ENCODE measurements at places on chromosomes 7 and 10.

DNA sequence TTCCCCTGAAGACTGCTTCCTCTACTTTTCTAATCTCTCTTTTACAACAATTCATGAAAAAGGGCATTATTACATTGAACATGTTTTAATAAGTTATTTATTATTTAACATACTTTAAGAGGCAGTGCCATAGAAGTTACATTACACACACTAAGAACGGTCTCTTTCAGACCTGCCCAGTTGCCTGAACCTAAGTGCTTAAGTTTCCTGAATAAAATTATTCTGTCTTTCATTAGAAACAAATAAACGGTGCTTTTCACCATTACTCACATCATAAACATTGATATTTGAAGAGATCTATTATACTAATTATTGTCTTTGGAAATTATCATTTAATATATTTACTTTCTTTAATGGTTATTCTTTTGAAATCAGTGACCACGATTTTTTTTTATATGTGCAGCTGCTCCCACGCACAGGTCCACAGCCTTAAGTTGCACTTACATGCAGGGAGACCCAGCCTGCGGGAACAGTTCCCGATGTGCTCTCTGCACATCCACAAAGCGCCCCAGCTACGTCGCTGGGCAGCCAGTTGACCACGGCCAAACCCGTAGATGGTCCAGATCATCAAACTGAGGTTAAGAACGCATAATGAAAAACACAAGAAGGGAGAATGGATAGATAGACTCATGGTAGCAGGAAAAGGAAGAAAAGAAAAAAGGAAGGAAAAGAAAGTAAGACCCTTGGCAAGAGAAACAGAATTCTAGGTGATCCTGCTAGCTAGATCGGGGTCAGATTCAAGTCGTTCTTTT, 437.0 kb upstream of the MGMT start:
- no peak for DNase-seq

GRCh38 chr7:69871886-69872569, 273.8 kb downstream of the AUTS2 start:
- no peak for DNase-seq

DNA sequence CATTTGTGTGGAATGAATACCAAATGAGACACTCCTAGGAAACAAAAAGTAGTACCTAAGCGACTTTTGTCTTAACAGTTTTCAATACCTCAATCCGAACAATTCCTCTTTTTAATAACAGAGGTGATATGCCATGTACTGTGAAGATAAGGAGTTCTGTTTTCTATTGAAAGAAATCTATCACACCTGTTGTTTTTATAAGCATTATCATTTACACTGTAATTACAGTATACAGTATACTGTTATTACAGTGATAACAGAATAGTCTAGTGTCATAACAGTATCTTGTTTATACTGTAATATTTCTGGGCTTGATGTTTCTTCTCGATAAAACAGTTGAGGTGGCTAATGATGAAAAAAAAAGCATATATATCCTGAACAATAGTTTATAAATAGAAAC, 9.4 kb upstream of the RHOBTB1 start:
- DNase-seq, result no peak

DNA sequence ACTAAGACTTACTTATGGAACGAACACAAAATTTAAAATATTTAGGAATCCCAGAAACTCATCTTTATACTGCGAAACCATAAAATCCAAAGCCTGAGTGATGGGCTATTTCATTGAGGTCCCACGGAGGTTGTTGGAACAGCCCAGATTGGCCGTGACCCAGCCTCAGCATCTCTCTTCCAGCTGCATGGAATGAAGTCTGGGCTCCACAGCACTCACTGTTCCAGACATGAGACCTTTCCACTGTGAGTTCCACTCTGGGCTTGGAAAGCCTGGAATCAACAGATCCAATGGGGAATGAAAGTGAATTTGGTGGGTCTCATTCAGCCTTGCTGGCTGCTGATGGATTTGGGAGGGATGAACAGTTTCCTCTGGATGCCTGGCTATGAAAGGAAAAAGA, 184.9 kb downstream of the EMX2 start:
- no peak for DNase-seq

DNA sequence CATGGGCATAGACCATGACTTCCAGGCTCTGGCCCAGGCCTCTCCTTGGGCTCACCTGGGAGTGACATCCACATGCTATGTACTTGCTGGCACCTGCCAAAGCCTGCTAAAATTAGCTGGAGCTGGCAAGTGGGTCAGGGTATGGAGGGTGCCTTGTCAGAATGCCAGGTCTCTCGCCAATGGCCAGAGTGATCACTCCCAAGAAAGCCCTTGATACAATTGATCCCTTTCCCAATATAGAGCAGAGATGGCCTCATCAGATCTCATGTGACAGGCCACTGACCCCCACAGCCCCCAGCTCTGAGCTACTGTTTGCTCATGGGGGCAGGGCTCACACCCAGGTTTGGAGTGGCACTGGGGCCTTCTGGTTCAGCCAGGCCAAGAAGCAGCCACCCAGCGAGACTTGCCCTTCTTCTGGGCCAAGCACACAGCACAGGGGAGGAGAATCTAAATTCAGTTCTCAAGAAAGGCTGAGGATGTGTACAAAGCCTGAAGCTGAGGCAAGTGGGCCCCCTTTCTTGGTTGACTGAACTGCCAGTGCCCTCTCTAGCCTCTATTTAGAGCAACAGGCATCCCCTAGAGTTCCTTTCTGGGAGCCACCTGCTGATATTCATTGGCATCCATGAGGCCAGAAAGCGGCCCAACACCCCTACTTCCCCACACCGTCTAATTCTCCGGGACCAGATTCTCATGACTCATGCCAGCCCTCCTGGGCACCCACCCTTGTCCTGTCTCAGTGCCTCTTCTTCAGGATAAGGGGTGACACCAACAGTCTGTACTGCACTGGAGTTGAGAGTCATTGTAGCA, 18.9 kb upstream of the MYL7 start:
- DNase-seq, result no peak

DNA sequence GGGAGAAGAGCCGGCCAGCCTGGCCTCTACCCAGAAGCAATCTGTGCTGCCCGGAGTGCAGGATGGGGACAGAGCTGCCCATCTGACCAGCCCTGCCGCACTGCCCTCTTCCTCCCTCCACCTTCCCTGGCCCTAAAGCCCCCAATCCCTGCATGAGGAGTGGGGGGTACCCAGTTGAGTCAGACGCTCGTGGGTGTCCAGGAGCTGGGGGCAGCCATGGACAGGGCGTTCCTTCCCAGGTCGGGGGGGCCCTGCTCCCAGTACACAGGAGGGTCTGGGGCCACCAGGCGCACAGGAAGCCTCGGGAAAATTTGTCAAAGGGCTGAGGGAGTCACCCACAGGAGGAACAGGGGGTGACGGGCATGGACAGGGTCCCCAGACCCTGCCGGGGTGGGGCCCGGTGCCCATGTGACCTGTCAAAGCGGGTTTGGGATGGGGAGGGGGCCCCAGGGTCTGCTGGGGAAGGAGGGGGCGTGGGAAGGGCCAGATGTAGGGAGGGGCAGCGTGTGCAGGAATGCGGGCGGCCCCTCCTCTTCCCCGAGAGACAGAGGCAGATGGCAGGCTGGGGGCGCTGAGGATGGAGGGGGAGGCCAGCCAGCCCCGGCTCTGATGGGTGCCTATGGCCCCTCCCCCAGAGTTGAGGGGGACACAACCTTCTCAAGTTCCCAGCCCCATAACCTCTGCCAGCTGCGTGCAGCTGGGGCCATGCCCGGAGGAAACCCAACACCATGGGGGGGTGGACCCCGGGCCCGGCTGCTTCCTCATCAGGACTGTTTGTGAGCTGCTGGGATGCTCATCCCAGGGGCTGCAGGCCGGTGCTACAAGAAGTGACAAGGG, 21.5 kb upstream of the GRIFIN start:
- DNase-seq, result no peak

Measured in activated CD4-positive, alpha-beta memory T cell treated with anti-CD3 and anti-CD28 coated beads, Interleukin-2, amount 10 ng/mL, durations not matched to agents 7 days and 5 days (primary cell).